ENCODE measurements at places on chromosomes 7 and 10.
A peak's percentile ranks its signal among the peaks of the same experiment; 100 is the strongest.

GRCh38 chr7:13908667-13909397, 80.6 kb downstream of the ETV1 start:
- no peak for DNase-seq

- no peak for DNase-seq
Observed at GRCh38 chr10:105352827-105353226, 711.7 kb downstream of the SORCS3 start.

- no peak for DNase-seq
Observed at GRCh38 chr7:26369593-26369992, 77.9 kb downstream of the SNX10 start.

DNA sequence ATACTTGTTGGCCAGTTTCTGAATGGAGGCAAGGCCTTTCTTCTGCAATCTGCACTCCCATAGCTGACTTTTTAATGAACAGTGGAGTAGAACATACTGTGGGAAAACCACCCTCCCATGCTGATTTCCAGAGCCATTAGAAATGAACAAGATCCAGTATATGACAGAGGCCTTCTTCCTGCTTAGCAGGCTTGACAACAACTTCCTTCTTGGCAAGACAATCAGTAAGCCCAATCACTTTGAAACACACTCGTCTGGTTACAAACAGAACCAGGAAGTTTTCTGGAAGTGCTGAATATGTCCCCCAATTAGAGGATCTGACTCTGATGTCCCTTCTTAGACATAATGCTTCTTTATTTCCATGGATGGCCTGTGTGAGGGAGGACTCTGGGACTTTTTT, 103.4 kb downstream of the SAMD9 start:
- no peak for DNase-seq

- DNase-seq = no peak
Observed at GRCh38 chr7:45106-46090, 147.0 kb upstream of the FAM20C start.

DNA sequence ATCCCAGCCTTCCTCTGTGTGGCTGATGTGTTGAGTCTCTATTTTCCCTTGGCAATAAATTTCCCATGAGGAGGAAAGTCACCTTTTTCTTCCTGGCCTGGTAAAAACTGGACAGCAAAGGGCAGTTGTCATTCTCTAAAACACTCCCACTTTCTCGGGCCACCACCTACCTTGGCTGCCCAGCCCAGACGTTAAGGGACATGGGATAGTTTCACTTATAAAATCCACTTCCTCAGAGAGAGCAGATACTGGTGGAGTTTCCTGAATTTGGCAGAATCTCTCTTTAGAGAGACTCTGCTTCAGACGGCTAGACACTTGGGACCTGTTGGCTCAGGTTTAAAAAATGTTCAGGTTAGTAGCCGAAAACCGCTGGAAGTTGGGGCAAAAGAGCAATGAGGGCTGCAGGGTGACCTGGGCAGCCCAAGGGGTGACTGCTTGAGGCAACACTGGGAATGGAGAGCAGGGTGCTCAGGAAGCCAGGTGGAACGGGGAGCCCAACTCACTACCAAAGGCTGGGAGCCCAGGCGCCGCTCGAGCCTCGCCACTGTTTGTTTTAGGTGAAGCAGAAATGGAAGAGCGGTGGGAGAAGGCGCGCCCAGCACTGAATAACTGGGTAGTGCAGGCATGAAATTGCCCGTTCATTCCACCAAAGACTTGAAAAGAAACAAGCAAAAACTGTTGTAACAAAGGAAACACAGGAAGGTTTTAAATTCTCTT, 186.1 kb downstream of the TRIL start:
- DNase-seq = no peak

DNA sequence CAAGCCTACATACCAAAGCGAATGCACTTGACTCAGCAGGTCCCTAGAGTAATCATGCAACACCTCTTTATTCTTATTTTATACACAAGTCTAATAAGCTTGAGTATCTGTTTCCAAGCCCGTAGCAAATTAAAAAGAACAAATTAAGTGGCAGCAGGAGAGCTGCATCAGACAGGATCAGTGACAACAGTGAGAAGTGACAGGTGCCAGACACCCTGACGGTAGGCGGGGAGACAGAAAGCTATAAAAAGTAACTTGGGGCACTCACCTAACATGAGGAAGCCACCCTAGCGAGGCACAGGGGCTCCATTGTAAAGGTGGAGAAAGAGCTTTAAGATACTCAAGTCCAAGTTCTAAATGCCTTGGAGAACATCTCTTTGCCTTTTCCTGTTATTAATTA, 174.2 kb downstream of the PLXNA4 start:
- DNase-seq = no peak

DNA sequence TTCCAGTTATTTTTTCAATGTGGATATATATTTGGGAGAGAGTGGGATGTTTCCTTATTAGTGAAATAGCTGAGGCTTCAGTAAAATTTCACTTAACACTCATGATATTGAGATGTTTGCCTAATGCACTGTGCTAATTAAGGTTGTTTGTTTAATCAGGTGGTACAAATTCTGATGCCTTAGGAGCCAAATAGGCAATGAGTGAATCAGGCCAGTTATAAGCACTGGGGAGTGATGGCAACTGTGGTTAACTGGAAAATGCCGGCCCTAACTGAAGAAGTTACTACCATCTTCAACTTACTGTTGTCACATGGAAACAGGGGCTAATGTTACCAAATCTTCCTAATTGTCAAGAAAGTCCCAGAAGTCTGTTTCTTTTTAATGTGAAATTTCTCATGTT, 32.0 kb downstream of the VCL start:
- DNase-seq = no peak

GRCh38 chr10:75395066-75395931, 6.3 kb downstream of the ZNF503 start:
- peak; percentile 68 for DNase-seq

- no peak for DNase-seq
Observed at GRCh38 chr10:72323771-72324191, 30.9 kb downstream of the DNAJB12 start.

DNA sequence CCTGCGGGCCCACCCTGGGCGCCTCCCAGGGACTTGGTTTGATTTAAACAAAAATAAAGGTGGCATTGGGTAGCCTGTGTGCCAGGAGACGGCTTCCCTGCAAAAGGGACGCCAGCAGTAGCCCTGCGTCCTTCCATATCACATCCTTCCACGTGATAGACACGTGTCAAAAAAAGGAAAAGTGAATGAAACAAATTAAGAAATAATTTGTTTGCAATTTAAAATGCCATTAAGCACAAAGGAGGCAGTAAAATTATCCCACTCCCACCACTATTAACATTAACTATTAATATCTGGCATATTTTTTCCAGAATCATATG, 7.6 kb downstream of the TACR2 start:
- DNase-seq = no peak

GRCh38 chr7:55413442-55413841, 48.3 kb downstream of the LANCL2 start:
- no peak for DNase-seq

- no peak for DNase-seq
Observed at GRCh38 chr7:117146059-117146458, 176.8 kb downstream of the WNT2 start.

DNA sequence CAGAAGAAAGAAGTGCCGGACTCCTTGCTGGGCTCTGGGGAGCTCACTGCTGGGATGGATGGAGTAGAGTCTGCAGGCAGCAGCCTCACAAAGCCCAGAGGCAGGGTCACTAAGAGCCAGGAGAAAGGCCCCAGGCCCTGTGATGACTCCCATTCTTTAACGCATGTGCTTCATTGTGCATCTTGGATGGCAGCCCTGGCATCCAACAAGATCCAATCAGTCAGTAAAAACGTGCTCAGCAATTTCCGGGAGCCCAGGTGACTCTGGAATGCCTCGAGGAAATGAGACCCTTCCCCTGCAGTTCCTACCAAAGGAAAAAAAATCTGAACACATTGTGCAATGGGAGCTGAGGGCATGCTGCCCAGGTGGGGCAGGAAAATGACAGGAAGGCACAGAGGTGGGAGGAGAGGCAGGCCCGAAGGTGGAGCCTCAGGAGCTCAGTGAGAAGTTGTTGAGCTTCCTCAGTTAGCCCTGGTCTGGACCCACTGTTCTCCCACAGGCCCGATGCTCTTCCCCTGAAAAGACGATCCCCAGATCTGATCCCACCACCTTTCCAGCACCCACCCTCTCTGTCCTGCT, 60.7 kb upstream of the TMEM72 start:
- no peak for DNase-seq

Measured in ascending aorta (tissue), 2 donors.